ENCODE measurements at places on chromosomes 4 and X. TPM values are rescaled to one million over a fixed set of nuclear protein-coding genes. Genes with fewer than 3 reads are reported as not detected.

DNA sequence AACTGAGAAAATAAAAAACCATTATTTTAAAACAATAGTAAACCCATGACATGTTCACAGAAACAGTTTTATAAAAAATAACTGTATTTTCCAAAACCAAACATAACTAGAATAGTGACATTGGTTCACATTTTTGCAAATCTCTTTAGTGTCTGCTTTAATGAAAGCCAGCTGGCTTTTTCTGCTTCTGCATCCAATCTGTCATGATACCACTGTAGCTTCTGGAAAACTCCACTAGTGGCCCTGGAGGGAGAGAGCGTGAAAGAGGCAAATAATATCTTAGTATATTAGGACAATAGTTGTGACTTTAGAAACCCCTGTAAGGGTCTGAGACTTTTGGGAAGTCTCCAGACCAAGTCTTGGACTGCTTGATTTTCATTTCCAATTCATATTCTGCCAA is 31.1 kb downstream of the FGFBP1 start:
- DNase-seq = no peak

The PDLIM5 gene
- total RNA-seq = 55.9 TPM

The UGT8 gene
- 0.68 TPM for total RNA-seq

- no peak for DNase-seq
These were observed 1.2 kb downstream of the NPNT start for GRCh38 chr4:105896461-105896942.

The LAS1L gene
- total RNA-seq = 39.9 TPM

DNA sequence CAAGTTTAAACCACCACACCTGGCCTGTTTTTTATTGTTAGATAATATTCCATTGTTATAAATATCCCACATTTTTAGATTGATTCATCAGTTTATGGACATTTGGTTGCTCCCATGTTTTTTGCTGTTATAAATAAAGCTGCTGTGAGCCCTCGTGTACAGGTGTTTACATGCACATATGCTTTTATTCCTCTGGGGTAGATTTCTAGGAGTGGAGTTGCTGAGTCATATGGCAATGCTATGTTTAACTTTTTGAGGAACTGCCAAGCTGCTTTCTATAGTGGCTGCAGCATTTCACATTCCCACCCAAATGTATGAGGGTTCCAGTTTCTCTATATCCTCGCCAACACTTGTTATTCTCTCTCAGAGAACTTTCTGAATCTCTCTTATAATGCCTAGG is 90.5 kb downstream of the TBL1X start:
- no peak for DNase-seq

DNA sequence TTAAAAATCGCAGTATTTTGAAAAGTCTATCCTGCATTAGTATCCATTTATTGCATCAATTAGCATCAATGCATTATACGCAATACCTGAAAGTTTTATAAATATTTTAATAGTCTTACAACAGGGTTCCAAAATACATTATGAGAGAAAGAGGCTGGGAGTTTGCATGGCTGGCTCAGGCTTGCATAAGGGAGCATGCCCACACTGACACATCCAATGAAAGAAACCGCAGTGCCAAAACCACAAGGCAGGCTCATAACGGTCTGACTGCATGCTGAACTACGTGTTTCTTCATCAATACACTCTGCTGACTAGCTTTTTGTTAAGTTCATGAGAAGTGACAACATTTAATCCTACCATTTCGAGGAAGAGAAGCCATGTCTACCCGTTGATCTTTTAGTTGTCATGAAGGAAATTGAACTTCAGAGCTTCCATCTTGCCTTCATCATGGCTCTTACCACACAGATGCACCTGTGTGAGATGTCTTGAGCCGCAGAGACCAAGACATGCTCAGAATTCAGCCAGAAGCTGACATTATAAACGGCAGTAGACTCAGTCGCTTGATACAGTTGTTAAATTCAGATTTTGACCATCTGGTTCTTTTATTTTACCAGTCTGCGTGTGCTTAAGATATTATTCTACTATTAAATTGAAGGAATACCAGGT is 168.8 kb upstream of the FRG1 start:
- DNase-seq = peak; percentile 1

The STK32B gene
- total RNA-seq = 13.7 TPM

GRCh38 chrX:28321286-28321685 is 266.0 kb upstream of the IL1RAPL1 start:
- no peak for DNase-seq

The TCP11X2 gene
- total RNA-seq = not detected

GRCh38 chrX:8306291-8306925 is 135.3 kb upstream of the VCX2 start:
- no peak for DNase-seq

The CFI gene
- 1.1 TPM for total RNA-seq

The DUSP21 gene
- not detected for total RNA-seq

The RHOXF1 gene
- not detected for total RNA-seq

DNA sequence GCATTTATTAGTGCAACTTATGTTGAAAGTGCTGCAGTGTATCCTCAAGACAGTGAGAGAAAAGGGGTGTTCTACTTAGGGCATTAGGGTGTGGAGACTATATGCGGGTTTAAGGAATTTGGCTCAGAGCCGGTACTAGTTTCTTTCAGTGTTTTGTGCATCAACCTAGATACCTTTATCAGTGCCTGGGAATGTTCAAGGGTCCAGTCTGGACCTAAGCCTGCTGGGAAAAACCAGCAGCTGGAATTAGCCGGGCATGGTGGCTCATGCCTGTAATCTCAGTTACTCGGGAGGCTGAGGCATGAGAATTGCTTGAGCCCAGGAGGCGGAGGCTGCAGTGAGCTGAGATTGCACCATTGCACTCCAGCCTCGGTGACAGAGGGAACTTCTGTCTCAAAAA is 7.4 kb downstream of the PHEX start:
- no peak for DNase-seq

The WDR17 gene
- total RNA-seq = 0.98 TPM

The LDOC1 gene
- total RNA-seq = 2.8 TPM

The CNOT6L gene
- total RNA-seq = 8.4 TPM

GRCh38 chr4:122456231-122457116 is at the start of gene IL2:
Gene IL2, minus strand, starts transcription at chr4:122456725. Its CDS starts 285 bp downstream, at chr4:122456440.
- no peak for DNase-seq

DNA sequence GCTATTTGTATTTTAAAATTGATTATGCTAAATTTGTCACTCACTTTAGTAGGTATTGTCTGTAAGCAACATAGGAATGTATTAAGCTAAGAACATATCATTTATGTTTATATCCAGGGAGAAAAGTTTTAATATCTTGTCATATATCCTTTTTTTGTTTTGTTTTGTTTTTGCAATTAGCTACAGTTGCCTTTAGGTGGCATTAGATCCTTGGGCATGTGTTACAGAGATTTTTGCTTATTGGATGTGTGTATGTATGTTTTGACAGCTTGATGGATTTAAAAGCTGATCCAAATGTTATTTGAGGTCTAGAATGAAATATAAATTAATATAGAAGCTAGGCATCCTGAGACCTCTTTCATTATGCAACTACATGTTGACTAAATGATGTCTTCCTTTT is 36.1 kb upstream of the OTUD4 start:
- peak; percentile 19 for DNase-seq

DNA sequence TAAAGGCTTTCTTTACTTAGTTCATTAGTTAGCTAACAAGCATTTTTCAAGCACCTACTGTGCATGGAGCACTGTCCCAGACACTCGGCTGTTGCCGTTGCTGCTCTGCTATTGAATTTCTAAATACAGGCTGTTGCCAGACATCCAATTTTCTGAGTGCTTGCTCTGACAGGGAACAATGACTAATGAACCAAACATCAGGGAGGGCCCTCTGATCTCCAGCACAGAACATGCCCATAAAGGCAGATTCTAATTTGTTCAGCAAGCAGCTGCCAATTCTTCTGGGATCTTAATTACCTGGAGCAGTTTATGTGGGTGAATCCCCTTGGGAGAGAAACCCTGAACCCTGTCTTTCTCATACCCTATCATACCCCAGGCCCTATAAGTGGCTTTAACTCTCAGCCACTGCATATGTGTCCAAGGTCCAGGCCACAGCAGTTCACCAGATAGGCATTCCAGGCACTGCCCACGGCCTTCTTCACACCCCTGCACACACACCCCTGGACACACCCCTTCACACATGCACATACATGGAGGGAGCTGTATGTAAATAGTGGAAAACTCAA is 27.9 kb downstream of the TSC22D3 start:
- peak; percentile 40 for DNase-seq

- no peak for DNase-seq
These were observed 92.1 kb downstream of the AFF1 start for GRCh38 chr4:87026800-87027495.

The CT45A2 gene
- total RNA-seq = not detected

The TCEANC gene
- total RNA-seq = 0.88 TPM

- no peak for DNase-seq
These were observed 77.2 kb upstream of the DHRSX start for GRCh38 chrX:2577844-2578466.

The LAGE3 gene
- total RNA-seq = 40.4 TPM

DNA sequence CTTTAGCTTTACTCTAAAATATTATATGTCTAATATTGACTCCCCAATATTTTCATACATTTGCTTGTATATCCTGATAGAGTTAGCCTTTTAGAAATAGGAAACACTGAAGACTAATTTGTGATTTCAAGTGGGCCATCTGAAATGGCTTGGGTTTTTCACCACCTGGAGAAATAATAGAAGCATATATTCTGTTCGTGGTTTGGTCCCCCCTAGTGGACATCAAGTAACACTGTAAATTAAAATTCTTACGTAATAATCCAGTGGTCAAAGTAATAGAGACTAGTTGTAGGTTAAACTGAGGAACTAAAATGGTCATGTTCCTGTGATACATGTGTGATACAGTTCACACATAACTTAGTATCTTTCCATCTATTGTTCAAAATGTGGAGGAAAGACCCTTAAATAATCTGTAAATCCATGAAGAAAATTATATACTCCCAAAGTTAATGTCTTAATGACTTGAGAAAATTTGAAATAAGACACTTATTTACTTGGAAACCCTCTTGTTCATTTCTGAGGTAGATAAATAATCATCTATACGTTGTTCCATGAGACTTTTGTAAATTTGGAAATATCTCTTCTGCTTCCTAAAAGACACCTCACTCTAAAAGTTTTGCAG is 79.8 kb upstream of the SMARCAD1 start:
- DNase-seq = peak; percentile 29

GRCh38 chr4:100083289-100083688 is 107.0 kb downstream of the DDIT4L start:
- DNase-seq = no peak

DNA sequence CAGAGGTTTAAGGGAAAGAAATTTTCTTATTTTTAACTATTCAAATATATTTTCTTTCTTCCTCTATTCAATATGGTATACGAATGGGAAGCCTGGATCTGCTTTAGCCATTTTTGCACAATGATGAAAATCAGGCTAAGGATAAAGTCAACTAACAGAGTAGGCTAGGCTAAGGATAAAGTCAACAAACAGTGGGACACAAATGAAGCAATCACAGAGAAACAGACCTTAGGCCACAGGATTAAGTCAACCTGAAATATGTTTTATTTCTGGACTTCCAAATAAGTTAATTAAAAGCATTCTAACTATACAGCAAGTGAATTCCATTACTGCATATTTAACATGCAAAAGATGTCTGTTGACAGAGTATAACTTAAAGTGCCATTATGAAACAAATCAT is 17.0 kb downstream of the DYNLT3 start:
- no peak for DNase-seq

- DNase-seq = no peak
These were observed 107.6 kb upstream of the CPEB2 start for GRCh38 chr4:14894392-14895292.

DNA sequence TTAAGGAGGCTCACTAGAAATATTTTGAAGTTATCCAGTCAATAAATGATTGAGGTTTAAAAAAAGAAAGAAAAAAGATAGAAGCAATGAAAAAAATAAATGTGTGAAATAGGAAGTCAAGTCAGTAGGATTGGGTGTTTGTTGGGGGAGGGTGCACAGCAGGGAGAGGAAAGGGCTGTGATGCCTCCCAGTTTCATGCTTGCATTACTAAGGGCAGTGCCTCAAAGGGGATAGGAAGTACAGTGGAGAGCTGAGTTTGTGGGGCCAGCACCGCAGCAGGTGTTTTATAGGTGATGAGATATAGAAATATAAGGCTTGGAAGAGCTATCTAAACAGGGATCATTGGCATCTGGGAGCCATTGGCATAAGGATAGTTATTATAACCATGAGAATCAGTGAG is 919.2 kb downstream of the STIM2 start:
- no peak for DNase-seq

GRCh38 chr4:189305500-189305899 is 635.2 kb upstream of the FRG1 start:
- no peak for DNase-seq

DNA sequence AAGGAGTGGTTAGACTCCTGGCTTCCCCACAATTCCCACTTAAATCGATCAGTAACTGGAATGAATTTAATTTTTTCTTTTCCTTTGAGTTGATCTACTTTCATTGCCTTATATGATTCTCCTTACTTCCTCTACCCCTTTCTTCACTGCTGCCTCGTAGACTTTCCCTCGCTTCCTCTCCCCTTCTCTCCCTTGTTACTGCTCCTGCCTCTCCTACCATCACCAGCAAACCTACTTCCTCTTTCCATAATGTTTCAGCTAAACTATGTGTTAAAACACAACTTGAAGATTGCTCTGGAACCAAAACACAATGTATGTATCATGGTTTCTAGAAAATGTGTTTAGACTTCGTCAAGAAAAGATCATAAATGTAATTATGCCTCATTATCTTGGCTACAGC is 132.0 kb upstream of the TET2 start:
- no peak for DNase-seq

DNA sequence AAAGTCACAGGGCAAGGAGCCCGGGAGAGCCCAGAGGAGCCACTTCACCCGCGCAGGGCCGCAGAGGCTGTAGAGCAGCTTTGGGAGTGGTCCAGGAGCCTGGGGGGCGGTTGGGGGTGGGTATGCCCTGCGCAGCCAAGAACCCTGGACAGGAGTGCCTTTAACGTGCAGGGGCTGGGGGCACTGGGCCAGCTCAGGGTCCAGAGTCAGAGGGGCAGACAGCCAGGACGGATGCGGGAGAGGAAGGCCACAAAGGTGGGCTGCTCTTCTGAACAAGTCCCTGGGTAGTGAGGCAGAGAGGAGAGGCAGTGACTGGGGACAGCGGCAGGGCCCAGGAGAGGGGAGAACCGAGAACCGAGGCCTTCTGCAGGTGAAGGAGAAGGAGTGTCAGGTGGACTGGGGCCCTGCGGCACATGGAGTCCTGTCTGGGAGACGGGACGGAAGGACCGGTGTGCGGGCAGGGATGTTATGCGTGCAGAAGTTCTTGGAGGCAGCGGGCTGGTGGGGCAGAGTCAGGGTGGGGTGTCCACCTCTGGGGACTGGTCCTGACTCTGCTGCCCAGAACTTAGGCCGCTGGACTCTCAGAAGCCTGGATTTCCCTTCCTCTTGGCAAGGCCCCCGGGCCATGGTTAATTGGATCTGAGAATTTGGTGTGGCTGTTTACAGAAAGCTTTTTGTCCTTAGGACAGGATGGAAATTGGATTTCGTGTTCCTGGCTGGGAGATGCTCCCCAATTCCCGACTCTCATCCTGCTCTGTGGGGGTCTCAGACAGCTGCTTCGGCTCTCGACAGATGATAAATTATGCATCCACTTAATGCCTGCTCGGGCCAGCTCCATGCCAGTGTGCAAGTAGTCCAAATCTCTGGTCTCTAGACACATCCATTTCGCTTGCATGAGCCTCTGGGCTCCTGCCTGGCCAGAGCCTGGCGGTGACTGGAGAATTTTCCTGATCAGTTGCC is 31.9 kb downstream of the ADRA2C start:
- no peak for DNase-seq
